MM.1S (cell line): ENCODE measurements at places on chromosomes 6 and 20.

- DNase-seq, result no peak
Observed at GRCh38 chr6:21051777-21052176, 517.5 kb downstream of the CDKAL1 start.

DNA sequence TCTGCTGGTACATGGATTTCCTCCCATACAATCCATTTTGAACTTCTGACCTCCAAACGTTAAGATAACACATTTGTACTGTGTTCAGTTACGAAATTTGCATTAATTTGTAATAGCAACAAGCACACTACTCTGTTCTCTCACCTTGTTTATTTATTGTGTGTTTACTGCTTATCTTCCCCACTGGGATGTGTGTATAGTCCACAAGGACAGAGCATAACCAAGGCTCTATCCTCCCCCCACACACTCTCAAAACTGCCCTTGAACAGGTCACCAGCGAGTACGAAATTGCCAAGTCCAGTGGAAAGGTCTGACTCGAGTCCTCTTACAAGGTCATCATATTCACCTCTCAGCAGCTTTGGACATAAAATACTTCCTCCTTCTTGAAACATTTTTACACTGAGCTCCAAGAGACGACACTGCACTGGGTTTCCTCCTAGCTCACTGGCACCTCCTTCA is 18.6 kb downstream of the ADTRP start:
- DNase-seq, result no peak

DNA sequence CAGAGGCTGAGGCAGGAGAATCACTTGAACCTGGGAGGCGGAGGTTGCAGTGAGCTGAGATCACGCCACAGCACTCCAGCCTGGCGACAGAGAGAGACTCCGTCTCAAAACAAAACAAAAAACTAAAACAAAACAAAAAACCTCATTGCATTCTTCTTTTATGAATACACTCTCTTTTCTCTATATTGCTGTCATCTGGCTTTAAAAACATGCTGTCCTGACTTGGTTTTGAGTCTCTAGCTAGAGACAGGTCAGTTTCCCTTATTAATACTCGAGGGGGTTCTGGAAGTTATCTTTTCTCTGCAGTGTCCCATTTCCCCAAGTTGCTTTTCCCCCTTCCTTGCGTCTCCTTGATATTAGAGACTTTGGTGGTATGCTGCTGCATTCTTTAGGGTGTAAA is 50.9 kb downstream of the RIOK1 start:
- no peak for DNase-seq

- no peak for DNase-seq
Observed at GRCh38 chr6:113930183-113930582, 40.8 kb downstream of the HDAC2 start.

GRCh38 chr6:44227148-44227793 is 3.9 kb downstream of the SLC29A1 start:
- no peak for DNase-seq

GRCh38 chr6:101626269-101626668 is 232.8 kb downstream of the GRIK2 start:
- DNase-seq, result no peak

- DNase-seq, result no peak
Observed at GRCh38 chr6:149342525-149342924, 25.0 kb downstream of the TAB2 start.

DNA sequence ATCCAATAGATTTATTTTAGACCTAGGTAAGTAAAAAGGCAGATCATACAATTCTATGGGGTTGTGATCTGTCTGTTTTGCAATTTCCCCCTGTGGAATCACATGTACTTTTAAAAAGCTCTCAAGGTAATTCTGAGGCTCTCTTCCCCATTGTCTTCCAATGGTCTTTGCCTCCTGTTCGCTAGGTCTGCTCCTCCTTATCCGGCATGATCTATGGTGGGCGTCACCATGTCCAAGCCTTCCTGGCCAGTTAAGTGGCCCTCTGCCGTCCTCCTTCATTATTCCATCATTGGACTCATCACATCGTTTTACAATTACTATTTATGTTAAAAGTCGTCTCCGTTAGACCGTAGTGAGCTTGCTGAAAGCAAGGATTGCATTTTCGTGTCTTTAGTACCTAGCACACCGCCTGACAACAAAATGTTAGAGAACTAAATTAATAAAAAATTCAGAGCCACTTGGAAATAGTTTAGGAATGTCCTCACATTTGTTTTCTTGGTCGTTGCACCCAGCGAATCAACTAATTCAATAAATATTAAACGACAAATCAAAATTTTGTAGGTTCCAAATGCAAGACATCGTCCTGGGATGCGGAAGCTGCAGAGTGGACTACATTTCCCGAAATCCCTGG is 2.2 kb upstream of the STXBP5 start:
- DNase-seq, result no peak

DNA sequence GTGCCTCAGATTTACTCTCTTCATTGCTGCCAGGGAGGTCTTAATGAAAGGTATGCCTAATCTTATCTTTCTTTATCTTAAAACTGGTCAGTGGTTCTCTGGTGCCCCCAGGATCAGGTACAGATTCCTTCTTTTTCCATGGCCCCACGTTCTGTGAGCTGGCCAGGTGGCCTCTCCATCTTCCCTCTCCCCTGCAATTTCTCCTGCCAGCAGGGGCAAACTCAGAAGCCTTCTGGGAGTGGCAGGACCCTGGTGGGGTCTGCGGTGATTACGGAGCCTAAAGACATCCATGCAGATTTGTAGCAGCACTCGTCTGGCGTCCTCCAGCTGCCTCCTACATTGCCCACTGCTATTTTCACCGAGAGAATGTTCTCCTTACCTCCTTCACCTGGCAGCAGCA is 95.8 kb downstream of the CCDC170 start:
- no peak for DNase-seq

GRCh38 chr20:50372770-50373088 is 137.5 kb upstream of the PTPN1 start:
- no peak for DNase-seq
